Activated T-helper 1 cell treated with anti-CD3 and anti-CD28 coated beads, Interleukin-2, amount 50 U/mL, for 16 hours (primary cell): ENCODE measurements at places on chromosomes 6 and 20.

DNA sequence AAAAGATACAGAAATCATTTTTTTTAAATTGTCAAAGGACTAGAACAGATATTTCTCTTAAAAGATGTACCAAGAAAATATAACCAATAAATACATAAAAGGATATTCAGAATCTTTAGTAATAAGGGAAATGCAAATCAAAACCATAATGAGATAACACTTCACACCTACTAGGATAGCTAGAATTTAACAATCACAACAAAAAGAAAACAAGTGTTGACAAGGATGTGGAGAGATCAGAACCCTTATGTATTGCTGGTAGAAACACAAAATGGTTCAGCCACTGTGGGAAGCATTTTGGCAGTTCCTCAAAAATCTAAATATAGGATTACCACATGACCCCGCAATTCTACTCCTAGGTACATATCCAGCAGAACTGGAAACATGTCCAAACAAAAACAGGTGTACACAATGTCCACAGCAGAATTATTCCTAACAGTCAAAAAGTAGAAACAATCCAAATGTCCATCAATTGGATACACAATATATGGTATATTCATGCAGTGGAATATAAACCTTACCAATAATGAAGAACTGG lies 211.0 kb downstream of the LRFN2 start:
- no peak for DNase-seq

- no peak for DNase-seq
These were observed 4.9 kb downstream of the FOXC1 start for GRCh38 chr6:1614448-1615150.

DNA sequence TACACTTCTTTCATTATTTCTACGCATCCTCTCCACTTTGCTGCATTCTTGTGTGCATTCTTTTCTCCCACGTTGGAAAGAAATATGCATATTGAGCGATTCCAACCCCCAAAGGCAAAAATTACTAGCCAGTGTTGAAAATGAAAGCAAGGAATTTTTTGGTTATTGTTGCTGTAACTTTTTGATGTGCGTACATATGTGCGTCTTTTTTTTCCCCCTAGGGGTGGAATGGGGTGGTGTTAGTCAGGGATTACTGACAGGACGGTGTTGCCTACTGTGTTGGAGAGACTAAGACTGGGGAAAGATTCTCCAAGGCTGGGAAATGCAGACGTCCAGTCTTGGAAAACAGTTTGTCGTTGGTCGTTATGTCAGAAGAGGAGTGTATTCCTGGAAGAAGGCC lies 44.2 kb upstream of the ESR1 start:
- no peak for DNase-seq

- DNase-seq: no peak
These were observed 244.3 kb downstream of the PTPRT start for GRCh38 chr20:42945234-42945994.

DNA sequence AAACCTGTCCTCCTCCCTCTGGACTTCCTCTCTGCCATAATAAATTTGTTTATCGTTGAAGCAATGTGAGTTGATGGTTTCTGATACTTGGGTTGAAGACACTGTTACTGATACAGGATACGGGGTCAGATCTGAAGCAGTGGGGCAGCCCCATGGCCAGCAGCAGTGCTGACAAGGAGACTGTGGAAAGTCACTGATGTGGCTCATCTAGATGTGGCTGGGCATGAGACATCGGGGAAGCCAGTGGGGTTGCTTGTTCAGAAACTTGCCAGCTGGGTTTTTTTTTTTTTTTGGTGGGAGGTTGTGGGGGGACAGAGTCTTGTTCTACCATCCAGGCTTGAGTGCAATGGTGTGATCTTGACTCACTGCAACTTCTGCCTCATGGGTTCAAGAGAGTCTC lies 2.6 kb upstream of the BPI start:
- no peak for DNase-seq

GRCh38 chr20:62532921-62533320 lies 57.1 kb upstream of the GATA5 start:
- DNase-seq: no peak

GRCh38 chr6:90464507-90464906 lies 122.4 kb downstream of the MAP3K7 start:
- no peak for DNase-seq

DNA sequence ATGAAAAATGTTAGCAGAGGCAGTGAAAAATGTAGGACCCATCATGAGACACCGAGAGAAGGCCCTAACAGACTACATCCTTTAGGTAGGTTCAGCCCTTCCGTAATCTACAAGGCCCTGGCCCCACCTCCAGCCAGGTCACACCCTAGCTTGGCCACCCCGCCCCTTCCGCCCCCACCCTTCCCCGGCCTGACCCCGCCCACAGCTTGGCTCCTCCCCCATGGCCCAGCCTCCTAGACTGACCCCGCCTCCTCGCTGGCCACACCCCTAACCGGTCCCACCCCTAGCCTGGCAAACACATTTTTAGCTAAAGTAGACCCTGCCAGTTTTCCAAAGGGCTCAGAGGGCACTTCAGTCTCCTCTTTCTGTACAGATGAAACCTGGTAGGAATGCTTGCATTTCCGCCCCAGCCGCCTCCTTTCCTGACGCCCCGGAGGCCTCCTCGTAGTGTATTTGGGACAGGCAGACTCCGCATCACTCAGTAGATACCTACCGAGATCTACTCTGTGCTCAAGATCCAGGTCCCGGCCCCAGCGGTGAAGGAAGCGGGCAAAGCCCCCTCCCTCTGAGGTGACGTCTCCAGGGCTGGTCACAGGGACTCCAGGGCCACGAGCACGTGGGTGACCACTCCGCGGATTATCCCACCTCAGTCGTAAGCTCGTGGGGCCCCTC lies 443.5 kb downstream of the PREX1 start:
- DNase-seq: no peak

DNA sequence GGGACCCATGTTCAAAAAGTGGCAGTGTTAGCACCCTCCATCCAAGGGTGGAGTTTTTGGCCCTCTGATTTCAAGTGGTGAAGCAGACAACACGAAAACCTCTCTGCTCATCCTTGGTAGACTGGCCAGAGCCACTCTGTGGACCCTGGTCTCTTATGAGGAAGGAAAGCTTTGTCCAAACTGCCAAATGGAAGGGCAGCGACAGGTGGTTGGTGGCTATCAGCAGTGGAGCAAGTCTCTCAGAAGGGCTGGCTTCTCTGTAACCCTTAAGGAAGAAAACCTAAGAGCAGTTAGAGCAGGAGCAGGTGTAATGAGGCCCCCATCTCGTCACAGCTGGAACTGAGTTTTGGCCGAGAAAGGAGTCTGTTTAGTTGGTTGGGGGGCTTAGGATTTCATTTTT lies 155.8 kb downstream of the SLC16A10 start:
- DNase-seq: no peak

GRCh38 chr6:101393829-101394251 lies 332 bp downstream of the GRIK2 start:
- no peak for DNase-seq

DNA sequence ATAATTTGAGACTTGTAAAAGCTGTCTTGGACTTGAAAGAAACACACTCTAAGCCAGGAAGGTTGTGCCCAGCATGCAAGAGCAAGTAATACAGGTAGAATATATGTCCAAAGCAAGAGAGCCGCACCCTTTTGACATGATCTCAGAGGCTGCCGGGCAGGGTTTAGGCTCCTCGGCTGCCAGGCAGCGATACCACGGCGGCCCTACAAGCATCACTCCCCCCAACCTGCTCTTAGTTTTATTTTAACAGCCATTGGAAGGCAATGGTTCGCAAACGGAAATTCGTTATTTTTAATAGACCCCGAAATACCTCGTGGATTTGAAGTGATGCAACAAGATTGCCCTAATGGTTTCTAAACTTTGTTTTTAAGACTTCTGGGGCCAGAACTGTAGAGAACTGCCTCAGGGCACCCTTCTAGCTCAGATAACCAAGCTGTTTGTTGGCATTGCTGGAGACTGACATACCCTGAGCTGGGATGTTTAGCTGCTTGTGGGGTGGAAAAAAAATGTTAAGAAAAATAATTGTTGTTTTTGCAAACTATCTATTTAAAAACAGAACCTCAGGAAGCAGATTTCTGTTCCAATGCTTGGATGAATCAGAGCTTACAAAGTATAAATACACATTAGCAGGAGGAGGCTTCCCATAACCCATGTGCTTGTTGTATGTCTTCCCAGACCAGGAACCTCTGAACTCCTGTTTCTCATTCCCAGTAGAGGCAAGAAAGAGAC lies 39.0 kb downstream of the JAG1 start:
- DNase-seq: no peak

DNA sequence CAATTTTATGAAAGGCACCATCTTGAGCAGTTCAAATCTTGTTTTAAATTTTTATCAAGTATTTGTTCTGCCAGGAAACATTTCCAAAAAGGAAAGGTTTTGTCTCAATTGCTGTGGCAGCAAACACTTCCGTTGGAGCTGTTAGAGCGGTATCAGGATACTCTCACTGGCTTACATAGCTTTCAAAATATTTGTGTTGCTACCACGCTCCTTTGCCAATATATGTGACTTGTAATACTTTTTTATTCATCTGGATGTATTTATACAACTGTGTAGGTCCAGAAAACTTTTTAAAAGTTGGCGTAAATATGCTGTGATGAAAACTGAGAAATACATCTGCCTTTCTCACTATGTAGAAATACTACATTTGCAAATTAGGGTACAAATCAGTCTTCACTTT lies 37.8 kb upstream of the NHSL1 start:
- DNase-seq: no peak

DNA sequence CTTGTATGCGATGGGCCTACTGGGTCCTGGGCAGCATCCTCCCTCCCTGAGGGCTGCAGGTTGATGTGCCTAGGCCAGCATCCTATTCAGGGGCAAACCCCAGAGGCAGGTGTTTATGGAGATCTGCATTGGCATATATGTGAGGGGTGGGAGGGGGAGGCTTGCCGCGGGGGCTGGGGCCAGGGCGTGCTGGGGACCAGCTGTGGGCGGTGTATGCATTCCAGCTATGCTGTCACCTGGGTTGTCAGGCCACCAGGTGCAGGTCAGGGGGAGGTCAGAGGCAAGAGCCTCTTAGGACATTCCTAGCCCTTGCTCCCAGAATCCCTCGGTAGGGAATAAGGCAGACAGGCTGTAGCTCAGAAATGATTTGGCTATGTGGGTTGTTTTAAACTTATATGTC lies 11.9 kb downstream of the FOXA2 start:
- no peak for DNase-seq

GRCh38 chr6:33665957-33666356 lies 44.8 kb downstream of the ITPR3 start:
- DNase-seq: no peak

GRCh38 chr20:11520596-11520995 lies 397.1 kb upstream of the BTBD3 start:
- DNase-seq: no peak

DNA sequence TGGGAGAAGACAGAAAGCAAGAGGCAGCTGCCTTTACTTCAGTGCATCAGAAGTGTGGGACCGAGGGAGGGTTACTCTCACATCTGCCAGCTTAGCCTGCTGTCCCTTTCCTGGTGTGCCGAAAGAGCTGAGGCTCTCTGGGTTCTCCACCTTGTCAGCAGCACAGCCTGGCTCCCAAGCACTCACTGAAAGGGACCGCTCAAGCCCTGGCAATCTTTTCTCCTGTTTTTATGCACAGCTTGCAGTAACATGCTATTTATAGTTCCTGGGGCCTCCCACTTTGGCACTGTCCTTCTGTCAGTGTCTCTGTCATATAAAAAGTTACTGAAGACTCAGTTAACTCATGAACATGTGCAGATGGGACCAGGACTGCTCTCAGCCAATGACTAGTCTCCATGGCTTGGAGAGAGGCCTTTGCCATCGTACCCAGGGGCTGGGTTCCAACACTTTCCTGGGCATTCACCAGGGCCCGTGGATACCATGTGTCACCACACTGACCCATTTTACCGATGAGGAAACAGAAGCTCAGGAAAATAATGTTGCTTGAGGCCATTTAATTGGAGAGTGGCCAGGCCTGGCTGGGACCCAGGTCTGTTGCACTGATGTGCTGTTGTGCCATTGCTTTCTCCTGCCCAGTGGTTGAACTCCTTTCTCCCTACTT lies 46.2 kb downstream of the PANK2 start:
- DNase-seq: no peak

- DNase-seq: no peak
These were observed 301.2 kb downstream of the SMOC2 start for GRCh38 chr6:168741942-168742782.

GRCh38 chr6:133435065-133435728 lies 194.0 kb downstream of the EYA4 start:
- DNase-seq: no peak
